ENCODE measurements at places on chromosomes 13 and 19.

DNA sequence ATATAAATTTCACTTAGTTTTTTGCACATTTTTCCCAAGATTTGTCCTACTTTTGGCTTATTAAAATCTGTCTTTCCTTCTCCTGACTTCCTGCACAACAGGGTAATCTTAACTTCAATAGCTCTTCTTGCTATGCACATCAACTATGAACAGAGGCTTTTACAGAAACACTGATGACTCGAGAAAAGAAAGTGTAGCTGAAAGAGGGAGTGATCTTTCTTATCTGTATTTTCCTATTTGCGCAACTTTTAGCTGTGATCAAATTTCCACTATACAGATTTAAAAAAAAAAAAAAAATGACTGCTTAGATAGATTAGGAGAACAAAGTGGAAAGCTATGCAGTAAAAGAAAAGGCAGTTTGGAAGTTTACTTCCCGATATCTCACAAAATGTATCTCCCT is 406.9 kb downstream of the LIG4 start:
- no peak for DNase-seq

DNA sequence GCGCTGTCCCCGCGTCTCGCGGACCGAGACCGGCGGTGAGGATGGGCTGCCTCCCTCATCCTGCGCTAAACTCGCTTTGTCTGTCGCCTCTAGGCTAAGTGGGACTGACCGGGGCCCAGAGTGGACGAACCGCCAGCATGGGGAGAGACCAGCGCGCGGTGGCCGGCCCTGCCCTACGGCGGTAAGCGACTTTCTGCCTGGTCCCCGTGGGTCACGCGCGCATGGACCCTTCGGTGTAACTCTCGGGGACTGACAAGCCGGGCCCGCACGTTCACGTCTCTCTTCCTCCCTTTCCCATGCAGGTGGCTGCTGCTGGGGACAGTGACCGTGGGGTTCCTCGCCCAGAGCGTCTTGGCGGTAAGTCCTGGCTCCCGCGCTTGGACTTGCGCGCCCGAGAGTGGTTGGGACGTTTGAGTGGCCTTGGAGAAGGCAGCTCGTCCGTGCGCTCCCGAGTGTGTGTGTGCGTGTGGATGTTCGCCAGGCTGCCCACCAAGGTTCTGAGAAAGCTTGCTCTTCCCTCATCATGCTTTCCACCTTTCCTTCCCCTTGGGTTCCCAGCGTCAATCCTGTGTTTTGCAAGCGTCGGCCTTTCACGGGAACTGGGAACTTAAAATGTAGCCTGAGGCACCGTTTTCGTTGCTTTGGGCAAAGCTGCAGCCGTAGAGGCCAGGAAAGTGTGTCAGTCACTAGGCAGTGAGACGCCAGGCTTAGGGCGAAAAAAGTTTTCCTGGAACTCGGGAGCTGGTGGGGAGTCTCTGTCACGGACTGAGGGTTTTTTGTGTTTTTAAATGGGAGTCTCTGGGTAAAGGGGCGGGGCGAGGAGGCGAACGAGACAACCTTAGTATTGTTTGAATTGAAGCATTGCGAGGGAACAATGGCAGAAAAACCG is 927 bp downstream of the COL4A2 start:
- no peak for DNase-seq

DNA sequence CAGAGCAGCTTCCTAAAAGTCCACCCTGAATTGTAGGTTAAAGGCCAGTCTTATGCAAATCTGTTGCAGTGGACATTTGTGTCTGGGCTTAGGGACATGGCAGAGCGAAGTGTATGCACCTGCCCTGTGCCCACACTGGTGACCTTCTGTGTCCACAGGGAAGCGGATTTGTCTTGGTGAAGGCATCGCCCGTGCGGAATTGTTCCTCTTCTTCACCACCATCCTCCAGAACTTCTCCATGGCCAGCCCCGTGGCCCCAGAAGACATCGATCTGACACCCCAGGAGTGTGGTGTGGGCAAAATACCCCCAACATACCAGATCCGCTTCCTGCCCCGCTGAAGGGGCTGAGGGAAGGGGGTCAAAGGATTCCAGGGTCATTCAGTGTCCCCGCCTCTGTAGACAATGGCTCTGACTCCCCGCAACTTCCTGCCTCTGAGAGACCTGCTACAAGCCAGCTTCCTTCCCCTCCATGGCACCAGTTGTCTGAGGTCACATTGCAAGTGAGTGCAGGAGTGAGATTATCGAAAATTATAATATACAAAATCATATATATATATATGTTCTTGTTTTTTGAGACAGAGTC is 25.5 kb downstream of the CYP2B6 start:
- no peak for DNase-seq

- DNase-seq, result no peak
These were observed 8.2 kb upstream of the ADAMTS10 start for GRCh38 chr19:8618751-8619150.

DNA sequence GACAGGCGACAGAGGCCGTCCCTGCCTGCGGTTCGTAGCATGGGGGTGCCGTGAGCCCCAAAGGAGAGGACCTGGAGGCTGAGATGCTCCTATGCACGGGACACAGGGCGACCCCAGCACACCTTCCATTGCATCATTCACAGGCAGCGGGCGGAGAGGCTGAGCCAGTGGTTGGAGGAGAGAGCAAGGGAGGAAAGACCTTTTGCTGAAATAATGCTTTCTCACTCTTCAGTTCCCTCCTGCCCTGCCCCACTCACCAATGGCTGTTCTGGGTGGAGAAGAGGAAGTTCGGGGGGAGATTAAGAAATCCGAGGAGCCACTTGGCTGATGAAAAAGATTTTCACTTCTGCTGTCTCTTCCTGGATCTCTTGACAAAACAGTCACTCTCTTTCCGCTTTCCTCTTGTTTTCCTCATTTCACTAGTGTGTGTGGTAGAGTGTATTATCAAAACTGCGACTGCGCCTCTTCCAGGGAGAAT is at the start of gene NLRP12:
Gene NLRP12 (minus strand): TSS at position 181 of the 478 bp plus-strand sequence. CDS start 140 bp downstream, at position 41.
- peak; percentile 50 for DNase-seq

GRCh38 chr19:33132425-33132824 is 511 bp downstream of the WDR88 start:
- DNase-seq, result no peak

DNA sequence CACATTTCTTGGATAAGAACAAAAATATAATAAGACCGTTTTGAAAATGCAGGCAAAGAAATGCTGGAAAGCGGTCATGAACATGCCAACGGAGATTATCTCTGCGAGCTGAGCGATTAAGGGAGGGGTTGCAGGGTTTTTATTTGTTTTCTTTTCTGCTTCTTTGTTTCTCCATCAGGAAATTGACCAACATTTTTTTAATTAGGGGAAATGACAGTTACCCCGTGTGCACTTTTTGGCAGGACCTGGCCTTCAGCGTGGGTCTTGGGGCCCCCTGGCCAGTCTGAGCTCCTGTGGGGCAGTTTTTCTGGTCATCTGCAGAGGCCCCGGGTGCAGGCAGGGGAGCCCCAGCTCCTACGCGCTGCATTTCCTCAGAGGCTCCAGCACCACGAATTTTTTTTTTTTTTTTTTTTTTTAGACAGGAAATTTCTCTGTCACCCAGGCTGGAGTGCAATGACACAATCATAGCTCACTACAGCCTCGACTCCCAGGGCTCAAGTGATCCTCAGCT is 31.3 kb upstream of the HOMER3 start:
- DNase-seq, result no peak

DNA sequence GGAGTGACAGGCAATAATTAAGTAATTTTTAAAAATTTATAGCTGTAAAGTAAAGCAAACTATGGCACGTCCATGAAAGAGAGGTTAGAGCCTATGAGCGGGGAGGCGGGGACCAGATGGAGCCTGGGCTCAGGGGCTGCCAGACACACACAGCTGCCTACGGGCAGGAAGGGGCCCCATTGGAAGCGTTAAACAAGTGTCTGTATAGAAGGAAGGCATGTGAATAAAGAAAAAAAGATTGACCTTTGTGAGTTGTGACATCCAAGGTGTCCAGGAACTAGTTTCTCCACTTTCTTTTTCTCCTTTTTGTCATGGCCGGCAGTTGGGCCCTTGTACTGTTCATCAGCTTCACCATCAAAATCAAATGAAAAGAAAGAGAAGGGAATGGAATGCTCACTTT is 56.8 kb downstream of the LRCH1 start:
- no peak for DNase-seq

GRCh38 chr13:114104655-114105520 is 27.5 kb downstream of the RASA3 start:
- no peak for DNase-seq

GRCh38 chr19:50820086-50820485 is 3.5 kb downstream of the KLK1 start:
- DNase-seq, result no peak

- no peak for DNase-seq
These were observed 228.4 kb downstream of the TEX29 start for GRCh38 chr13:111548805-111549204.
